Dermis microvascular lymphatic vessel endothelial cell (primary cell): ENCODE measurements at places on chromosomes 12 and 14.

DNA sequence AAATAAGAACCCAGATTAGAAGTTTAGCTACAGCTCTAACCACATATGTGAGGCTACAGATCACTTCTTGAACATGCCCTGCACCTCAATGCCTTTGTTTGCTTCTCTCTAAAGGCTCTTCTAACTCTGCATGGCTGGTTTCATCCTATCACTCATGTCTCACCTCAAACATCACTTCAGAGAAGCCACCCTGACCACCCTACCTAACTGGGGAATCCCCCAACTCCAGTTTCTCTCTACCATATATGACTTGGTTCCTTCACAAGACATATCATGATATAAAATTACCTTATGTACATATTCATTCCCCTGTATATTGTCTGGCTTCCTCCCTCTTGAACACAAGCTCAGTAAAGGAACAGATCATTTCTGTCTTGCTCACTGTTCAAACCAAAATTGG, 250.2 kb upstream of the GRIP1 start:
- DNase-seq, result no peak

DNA sequence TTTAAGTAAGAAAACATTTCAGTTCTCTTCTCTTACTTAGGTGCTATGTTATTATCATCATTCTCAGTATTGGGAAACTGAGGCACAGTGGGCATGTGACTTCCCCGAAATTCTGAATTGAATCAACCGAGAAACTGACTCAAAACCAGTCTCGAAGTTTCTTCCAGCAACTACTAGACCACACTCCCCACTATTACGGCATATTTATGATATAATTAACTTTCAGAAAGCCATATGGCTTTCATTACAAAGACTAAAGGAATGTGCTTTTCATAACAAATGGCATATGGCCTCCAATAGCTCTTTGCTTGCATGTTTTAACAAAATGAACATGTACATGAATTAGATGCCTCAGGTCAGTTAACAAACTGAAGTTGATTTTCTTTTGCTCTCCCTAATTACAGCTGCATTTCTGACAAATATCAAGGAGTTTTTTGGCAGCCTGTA, 182.9 kb upstream of the SLC38A2 start:
- DNase-seq, result no peak

DNA sequence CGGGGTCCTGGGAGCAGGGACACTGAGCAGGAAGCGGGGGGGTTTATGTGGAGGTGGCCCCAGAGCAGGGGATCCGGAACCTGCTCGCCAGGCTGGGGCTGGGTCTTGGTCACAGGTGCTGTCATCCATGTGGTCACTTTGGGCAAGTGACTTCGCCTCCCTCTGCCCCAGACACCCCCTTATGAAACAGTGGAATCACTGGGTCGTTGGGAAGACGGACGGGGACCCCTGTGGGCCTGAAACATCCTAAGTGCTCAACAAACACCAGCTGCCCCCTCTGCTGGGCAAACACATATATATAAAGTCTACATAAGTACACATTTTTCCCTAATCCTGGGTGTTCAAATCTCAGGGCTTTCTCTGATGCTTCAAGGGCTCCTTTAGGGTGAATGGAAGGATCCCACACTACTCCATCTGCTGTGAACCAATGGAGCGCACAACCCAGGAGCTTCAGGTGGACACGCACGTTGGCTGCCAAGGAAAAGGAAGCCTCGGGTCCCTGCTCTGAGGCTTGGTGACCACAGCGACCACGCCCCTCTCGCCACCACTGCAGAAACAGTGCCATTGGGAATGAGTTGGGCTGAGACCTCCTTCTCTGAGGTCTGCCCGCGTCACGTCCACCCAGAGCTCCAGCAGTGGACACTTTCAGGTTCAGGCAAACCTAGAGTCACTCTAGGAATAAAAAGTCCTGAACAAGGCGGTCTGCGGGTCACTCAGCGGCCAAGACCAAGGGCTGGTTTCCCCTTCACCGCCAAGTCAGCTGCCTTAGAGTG, 54.6 kb downstream of the CDC42BPB start:
- no peak for DNase-seq

- no peak for DNase-seq
Observed at GRCh38 chr14:89489761-89490437, 72.9 kb upstream of the FOXN3 start.

GRCh38 chr14:91570021-91570420, 59.9 kb upstream of the PPP4R3A start:
- no peak for DNase-seq

- no peak for DNase-seq
Observed at GRCh38 chr12:32789916-32790315, 34.2 kb upstream of the YARS2 start.
